ENCODE measurements at places on chromosomes 5 and 9.

DNA sequence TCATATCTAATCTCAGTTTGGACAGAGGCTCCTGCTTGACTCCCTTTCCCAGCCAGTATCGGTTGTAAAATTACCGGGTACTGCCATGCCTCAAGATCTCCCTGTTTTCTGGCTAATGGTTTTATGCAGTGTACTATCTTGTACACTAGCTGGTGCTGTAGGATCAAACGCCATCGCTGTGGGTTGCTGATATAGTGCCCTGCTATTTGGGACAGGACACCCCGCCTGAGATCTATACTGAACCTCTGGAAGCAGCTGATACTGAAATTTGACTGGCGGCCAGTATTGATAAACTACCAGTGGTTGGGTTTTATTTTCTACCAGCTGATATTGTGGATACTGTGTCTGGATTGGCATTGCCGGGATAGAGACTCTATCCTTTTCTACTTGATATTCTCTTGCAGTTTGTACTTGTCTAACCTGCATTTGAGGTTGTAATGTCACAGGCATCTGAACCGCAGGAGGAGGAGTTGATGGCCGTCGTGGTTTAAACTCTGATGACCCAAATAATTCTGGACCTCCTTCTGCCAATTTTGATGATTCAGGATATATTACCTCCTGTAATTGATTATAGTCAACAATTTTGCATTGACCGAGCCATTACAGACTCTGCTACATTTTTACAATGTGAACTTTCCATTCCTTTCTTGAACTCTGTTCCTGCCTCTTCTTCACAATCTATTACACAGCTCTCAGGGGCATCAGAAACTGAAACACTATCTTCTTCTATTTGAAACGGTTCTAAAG is 112.5 kb upstream of the LARP1 start:
- H3K27me3 ChIP-seq = peaks cover 2% of the 10 kb centered on the region
- H3K27ac ChIP-seq = no peak overlapping the region
- no peak for DNase-seq
- no peaks in the 10 kb centered on the region for H3K36me3 ChIP-seq

GRCh38 chr9:12503606-12504122 is 189.5 kb upstream of the TYRP1 start:
- H3K4me1 ChIP-seq = no peaks in the 10 kb centered on the region
- H3K36me3 ChIP-seq = no peaks in the 10 kb centered on the region
- no peaks in the 10 kb centered on the region for H3K27me3 ChIP-seq

DNA sequence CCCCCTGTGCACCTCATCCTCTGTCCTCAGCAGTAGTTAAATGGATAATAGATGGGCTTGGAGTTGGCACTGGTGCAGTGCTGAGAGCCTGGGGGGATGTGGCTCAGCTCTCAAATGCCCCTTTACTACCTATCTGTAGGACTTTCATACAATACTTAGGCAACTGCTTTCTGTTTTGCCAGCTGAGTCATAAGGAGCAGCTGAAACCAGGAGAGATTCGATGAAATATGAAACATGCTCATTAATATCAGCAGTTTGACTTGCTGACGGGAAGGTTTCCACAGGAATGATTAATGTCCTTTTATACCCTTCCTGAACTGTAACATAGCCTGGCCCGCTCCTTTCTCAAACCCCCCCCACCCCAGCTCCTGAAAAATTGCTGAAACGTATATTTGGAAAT is 142.6 kb downstream of the SAXO1 start:
- H3K36me3 ChIP-seq = no peaks in the 10 kb centered on the region
- no peaks in the 10 kb centered on the region for H3K27me3 ChIP-seq
- no peaks in the 10 kb centered on the region for H3K4me1 ChIP-seq
- H3K27ac ChIP-seq = no peak overlapping the region
- no peak overlapping the region for H3K4me3 ChIP-seq

GRCh38 chr5:127311349-127311748 is 20.8 kb downstream of the MEGF10 start:
- no peak overlapping the region for H3K27ac ChIP-seq
- H3K36me3 ChIP-seq = no peaks in the 10 kb centered on the region
- DNase-seq = no peak

DNA sequence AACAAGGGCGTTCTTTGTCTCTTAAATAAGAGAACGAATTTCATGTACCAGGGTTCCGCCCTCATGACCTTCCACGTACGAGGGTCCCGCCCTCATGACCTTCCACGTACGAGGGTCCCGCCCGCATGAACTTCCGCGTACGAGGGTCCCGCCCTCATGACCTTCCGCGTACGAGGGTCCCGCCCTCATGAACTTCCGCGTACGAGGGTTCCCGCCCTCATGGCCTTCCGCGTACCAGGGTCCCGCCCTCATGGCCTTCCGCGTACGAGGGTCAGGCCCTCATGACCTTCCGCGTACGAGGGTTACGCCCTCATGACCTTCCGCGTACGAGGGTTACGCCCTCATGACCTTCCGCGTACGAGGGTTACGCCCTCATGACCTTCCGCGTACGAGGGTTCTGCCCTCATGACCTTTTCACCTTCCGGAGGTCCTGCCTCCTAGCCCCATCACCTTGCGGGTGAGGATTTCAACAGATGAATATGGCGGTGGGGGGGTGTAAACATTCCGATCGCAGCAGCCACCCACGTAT is 273.9 kb upstream of the ADAMTS16 start:
- no peaks in the 10 kb centered on the region for H3K4me1 ChIP-seq
- no peaks in the 10 kb centered on the region for H3K36me3 ChIP-seq
- no peak overlapping the region for H3K4me3 ChIP-seq

DNA sequence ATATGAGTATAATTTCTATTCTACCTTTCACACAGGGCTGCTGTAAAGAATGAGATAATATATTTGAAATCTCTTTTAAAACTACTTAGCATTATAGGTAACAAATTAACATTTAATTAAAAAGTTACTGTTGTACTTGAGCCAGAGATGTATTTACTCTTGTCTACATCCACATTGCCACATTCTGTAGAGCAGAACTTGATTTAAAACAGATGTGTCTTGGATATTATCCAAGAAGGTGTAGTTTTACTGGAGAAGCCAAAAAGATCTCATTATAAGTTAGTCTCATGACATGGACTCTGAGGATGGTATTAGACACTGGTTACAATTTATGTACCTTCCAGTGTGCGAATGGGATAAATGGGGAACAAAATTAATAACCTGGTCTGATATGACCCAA is 293.1 kb upstream of the CCNH start:
- no peaks in the 10 kb centered on the region for H3K4me1 ChIP-seq
- no peaks in the 10 kb centered on the region for H3K27me3 ChIP-seq
- H3K27ac ChIP-seq = no peak overlapping the region
- no peak for DNase-seq

DNA sequence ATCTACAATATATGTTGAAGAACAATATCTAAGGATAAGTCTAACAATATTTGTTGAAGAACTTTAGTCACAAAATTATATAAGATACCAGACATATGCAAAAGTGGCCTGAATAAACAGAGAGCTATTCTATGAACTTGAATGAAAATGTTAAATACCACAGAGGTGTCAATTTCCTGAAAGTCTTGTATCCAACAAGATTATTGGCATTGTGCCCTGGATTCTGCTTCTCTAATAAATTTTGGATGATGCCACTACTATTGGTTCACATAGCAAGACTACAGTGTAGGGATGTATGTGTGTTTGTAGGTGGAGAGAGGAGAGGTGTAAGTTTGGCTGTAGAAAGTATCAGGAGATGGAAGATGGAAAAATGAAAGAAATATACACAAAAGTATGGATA is 731.8 kb upstream of the RGMB start:
- no peaks in the 10 kb centered on the region for H3K36me3 ChIP-seq
- H3K4me3 ChIP-seq = no peak overlapping the region
- H3K27me3 ChIP-seq = no peaks in the 10 kb centered on the region
- no peaks in the 10 kb centered on the region for H3K4me1 ChIP-seq

- H3K36me3 ChIP-seq = no peaks in the 10 kb centered on the region
- H3K4me1 ChIP-seq = no peaks in the 10 kb centered on the region
- no peak for DNase-seq
- H3K4me3 ChIP-seq = no peak overlapping the region
- H3K27me3 ChIP-seq = peaks cover 24% of the 10 kb centered on the region
Observed at GRCh38 chr9:34862836-34863235, 95.2 kb upstream of the PHF24 start.

DNA sequence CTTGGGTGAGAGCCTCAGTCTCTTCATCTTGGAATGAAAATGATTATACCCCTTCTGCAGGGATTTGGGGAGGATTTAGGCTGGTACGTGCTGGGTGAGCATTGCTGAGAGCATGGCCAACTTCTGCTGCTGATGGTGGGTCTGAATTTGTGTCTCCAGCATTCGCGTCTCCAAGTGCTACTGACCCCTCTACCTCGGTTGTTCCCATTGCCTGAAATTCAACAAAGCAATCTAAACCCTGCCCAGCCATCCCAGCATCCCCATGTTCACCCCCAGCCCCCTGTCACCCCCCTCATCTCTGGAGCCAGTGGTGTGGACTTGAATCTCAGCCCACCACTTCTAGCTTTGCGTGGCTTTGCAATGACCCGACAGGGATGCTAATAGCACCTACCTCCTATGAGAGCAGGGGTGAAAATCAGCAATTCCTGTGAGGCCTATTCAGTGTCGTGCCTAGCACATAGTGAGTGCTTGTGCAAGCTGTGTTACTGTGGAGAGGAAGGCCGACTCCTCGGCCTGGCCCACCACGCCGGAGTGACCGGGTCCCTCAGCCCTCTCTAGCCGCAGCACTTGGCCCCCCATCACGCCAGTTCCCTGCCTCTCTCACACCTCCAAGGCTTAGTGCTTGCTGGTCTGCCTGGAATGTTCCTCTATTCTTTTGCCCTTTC is 43.4 kb upstream of the SH3PXD2B start:
- no peak for DNase-seq
- H3K27ac ChIP-seq = no peak overlapping the region
- H3K36me3 ChIP-seq = no peaks in the 10 kb centered on the region
- H3K4me1 ChIP-seq = no peaks in the 10 kb centered on the region
- no peaks in the 10 kb centered on the region for H3K27me3 ChIP-seq
- H3K4me3 ChIP-seq = no peak overlapping the region

DNA sequence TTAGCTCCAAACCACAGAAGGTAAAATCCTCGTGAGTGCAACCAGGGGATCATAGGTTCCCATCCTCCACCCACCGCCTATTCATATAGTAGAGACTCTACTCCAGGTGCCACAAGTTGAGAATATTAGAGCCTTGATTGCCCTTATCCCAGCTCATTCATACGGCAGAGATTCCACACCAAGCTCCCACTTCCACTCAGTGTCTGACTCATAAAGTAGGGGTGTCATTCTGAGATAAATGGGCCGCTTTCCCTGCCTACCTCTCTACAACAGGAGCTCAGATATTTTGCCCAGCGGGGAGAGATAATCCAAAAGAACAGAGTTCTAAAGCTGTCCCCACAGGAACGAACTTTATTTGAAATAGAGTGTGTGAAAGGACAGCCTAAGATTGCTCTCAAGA is 9.4 kb downstream of the SLC22A4 start:
- DNase-seq = no peak
- H3K4me1 ChIP-seq = no peaks in the 10 kb centered on the region
- H3K4me3 ChIP-seq = no peak overlapping the region
- H3K27ac ChIP-seq = no peak overlapping the region

DNA sequence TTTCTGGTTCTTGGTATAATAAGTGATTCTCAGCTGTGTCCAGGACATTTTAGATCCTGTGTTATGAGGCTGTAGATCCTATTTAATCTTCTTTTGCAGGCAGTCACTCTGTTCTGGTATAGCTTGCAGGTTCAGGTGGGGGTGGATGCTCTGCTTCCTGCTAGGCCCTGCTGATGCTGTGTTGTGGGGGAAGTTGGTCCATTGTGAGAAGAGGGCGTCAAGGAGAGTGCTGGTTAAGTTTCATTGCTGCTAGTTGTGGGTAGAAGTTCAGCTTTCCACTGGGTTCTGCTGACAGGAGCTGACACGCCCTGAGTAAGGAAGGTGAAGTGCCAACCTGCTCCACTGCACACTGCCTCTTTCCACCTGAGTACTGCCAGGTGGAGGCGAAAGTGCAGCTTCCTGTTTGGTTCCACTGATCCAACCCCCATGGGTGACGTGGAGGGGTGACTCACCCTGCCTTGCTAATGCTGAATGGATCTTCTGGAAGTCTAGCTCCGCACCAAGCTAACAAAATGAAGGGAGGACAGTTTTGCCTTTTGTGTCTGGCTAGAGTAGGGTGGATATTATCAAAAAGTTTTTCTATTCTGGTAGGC is 16.3 kb downstream of the NMRK1 start:
- no peaks in the 10 kb centered on the region for H3K27me3 ChIP-seq
- no peak overlapping the region for H3K27ac ChIP-seq
- peaks cover 14% of the 10 kb centered on the region for H3K36me3 ChIP-seq
- H3K4me1 ChIP-seq = peaks cover 7% of the 10 kb centered on the region

DNA sequence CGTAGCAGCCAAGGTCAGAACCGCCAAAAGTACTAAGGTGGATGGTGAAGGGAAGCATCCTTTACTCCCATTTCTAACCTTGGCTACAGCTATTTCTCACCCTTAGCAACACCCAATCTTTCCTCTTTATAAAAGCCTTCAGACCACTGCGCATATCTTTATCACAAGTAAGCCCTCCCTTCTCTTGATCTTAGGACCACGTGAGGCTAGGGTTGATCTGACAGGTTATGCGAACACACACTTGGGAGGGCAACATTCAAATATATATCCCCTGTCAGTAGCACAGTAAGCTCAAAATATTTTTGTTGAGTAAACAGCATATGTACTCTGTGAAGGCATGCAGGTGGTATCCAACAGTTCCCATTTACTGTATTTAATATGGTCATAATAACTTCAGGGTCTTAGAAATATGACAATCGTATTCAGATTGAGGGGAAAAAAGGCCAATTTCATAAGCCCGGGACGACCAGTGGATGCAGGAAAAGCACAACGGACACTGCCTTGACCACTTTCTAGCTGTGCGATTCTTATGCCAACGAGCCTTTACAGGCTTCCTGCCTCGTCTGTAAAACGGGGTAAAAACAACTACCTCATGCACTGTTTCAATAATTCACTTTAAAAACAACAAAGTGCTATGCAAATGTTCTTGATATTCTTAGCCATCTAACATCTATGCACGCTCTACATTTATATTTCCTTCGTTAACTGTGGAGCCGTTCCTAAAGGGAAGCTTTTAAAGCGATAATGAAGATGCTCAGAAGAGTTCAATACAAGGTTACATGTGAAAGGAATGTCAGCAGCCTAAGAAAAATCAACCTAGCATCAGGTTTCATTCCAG is 1.3 kb downstream of the ARSB start:
- DNase-seq = no peak
- peak overlapping the region; percentile 48 for H3K27ac ChIP-seq
- H3K4me3 ChIP-seq = peak overlapping the region; percentile 65
- no peaks in the 10 kb centered on the region for H3K36me3 ChIP-seq
- no peaks in the 10 kb centered on the region for H3K27me3 ChIP-seq
- peaks cover 14% of the 10 kb centered on the region for H3K4me1 ChIP-seq

- H3K27ac ChIP-seq = no peak overlapping the region
- H3K4me1 ChIP-seq = no peaks in the 10 kb centered on the region
- H3K4me3 ChIP-seq = no peak overlapping the region
- DNase-seq = no peak
- no peaks in the 10 kb centered on the region for H3K36me3 ChIP-seq
- no peaks in the 10 kb centered on the region for H3K27me3 ChIP-seq
Observed at GRCh38 chr5:10461904-10462555, 20.4 kb downstream of the ROPN1L start.

- no peaks in the 10 kb centered on the region for H3K4me1 ChIP-seq
- H3K27me3 ChIP-seq = peaks cover 2% of the 10 kb centered on the region
- H3K4me3 ChIP-seq = no peak overlapping the region
- H3K36me3 ChIP-seq = no peaks in the 10 kb centered on the region
- no peak overlapping the region for H3K27ac ChIP-seq
Observed at GRCh38 chr5:111922344-111922743, 165.3 kb upstream of the NREP start.
